Urinary bladder (tissue), 4 donors: ENCODE measurements at places on chromosomes 12 and 14.

DNA sequence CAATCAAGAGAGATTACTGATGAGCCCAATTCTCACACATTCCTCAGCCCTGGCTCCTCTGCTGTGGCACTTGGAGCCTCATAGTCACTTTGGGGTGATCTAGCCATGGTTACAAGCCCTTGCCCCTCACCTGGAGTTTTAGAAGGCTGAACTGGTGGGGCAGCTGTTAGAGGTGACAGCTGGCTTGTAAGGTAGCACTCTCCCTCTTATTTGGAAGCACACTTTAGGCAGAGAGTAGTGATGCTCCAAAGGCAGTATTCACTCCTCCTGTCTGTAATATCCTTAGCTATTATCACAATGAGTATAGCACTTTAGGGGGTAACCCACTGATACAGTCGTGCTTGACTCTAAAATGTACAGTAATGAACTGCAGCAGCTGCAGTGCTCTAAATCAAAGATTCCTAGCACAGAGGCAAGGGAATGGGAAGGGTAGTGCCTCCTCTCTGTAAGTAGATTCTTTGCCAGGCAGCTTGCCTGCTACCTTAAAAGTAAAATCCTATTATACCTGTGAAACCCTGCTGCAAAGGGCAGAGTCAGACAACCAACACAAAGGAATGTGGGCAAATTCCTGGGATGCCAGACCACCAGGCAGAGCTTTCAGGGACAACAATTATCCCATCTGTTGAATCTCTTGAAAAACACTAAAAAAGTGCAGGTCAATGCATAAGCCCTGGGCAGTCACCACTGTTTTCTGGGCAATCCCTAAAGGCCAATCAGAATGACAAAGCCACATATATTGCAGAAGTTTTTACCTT lies 336.3 kb downstream of the NOVA1 start:
- no peak for DNase-seq

DNA sequence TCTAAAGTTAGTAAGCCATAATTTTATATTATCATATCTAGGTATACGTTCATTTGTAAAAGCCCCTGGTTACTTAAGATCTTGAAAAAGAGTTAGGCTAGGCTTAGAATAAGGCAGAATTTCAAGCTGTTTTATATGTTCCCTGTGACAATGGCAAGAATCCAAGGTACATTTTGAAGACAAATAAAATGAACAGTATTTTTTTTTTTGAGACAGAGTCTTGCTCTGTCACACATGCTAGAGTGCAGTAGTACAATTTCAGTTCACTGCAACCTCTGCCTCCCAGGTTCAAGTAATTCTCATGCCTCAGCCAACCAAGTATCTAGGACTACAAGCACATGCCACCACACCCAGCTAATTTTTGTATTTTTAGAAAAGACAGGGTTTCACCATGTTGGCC lies 139.2 kb downstream of the DUSP6 start:
- no peak for DNase-seq

- DNase-seq = no peak
These were observed 12.3 kb downstream of the CDK17 start for GRCh38 chr12:96387981-96388380.

DNA sequence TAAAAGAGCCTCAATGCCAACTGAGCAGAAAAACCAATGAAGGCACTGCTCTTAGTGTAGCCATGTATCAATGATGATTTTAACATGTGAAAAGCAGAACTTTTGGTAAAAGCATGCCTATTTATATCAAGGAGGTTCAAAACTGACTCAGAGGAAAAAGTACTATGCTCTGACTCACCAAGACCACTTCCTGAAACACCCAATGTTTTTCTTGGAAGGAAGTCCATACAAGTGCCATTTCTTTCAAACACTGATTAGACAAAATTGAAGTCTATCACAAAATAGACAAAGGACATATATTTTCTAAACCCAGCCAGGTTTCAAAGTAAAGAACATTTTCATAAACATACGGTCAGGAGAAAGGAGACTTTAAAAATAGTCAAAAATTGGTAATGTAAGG lies 88.6 kb downstream of the EPS8 start:
- DNase-seq = no peak

DNA sequence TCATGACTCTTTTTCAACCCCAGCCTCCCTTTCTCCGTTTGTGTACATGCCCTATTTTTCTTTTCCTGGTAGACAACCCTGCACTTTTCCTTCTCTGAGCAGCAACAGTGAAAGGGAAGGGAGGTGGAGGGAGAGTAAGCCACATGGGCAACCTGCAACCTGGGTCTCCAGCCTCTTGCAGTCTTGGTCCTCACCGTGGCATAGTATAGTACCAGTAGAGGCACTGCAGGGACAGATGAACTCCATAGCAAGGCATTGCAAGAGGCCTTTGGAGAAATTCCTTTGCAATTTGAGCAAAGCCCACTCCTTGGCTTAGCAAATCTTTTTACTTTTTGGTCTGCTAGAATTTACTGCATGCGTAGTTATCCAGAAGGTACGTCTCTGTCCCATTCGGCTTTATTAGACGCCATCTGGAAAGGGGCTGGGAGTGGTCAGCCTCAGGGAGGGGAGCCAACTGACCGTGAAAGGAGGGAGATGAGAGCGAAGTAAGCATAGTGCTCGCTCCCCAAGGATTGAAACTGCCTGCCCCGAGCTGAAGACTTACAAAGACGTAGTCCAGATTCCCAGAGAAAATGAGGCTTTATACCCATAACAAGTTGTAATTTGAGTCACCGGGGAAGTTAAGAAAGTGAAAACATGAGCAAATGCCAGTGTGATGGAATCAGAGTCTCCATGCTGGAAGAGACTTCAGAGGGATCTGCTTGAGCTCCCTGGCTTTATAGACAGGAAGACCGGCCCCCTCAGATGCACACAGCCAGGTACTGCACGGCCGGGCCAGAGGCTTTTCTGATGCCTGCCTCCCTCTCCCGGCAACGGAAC lies 332.0 kb downstream of the CACNA1C start:
- DNase-seq = peak; percentile 48

- no peak for DNase-seq
These were observed 8.8 kb downstream of the EIF2B2 start for GRCh38 chr14:75011356-75011994.

DNA sequence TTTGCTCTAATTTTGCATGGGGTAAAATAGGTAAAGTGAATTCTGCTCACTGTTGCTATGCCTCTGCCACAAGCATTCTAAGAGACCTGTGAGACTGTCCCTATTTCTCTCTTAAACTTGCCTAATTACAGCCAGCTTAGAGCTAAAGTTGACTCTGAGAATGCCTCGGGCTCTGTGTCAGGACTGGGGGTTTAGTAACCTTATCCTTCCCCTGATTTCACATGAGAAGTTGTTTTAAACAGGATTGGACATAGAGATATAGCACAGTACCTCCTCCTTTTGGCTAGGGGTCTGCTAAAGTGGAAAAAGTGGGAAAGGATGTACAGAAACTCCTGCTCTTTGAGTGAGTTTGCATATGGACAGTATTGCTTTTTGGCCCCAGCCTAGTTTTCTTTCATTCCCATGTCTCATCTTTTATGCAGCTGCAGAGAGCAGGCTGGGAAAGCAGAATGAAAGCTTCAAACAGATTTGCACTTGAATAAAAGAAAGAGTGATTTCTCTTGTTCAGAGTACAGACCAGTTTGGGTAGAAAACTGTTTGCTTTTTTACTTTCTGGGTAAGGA lies 122.0 kb downstream of the RAD51B start:
- DNase-seq = peak; percentile 74

- no peak for DNase-seq
These were observed 272.7 kb upstream of the DIO3 start for GRCh38 chr14:101288436-101289229.

- no peak for DNase-seq
These were observed 24.3 kb downstream of the GPRC5A start for GRCh38 chr12:12915656-12916055.

DNA sequence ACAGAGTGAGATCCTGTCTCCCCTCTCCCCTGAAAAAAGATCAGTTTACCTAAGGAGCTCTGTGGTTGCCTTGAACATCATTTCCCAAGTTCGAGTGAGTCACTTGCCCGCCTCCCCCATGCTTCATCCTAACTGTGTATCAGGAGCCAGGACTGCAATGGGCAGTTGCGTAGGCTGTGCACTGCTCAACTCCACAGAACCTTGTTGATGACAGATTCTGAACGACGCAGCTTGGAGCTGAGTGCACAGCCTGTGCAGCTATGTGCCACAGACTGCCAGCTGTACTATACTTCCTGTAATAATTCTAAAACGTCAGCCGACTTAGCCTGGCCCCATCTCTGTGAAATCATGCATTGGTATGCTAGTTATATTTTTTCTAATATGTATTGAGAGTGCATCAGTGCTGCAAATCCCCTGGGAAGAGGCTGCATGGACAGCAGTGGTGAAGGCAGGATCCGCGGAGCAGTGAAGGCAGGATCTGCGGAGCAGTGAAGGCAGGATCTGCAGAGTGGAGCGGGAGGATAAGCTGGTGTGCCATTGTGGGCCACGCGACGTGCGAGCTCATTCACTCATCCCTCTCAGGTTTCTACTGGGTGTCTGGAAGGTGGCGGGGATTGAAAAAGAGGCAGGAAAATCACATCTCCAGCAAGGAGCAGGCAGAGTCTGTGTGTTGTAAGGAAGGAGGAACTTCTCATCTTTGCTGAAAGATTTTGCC lies 80.8 kb downstream of the GALNT9 start:
- no peak for DNase-seq

DNA sequence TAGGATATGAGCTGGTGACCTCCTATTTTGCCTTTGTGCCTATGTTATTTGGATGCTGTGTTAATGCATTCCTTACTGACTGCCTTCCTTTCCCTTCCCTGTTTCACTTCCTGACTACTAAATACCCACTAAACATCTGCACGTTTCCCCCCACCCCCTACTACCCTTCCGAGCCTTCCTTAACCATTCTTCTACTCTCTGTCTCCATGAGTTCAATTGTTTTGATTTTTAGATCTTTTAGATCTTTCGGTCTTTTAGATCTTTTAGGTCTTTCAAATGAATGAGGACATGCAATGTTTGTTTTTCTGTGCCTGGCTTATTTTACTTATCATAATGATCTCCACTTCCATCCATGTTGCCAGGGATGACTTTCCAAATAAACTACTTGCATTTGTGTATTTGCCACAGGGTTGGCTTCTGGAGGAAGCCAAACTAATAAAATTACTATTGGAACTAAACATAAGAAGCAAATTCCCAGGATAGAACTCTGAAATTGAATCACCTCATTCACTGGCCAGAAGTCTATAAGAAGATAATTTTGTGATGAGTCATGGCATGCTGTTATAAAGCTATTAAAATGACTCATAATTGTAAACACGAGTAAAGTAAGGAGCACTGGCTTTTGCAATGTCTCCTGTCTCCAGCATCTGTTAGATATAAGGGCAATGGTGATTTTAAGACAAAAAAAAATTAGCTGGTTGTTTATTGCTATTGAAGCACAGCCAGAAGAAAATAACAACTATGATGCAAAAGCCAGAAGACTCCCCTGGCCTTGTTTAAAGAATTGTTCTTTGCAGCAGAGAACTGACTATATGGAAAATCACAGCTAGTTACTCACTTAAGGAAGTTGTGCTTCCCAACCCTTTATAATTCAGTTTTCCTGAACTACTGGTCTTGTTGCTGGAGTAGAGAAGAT lies 586.3 kb downstream of the LRFN5 start:
- peak; percentile 59 for DNase-seq

DNA sequence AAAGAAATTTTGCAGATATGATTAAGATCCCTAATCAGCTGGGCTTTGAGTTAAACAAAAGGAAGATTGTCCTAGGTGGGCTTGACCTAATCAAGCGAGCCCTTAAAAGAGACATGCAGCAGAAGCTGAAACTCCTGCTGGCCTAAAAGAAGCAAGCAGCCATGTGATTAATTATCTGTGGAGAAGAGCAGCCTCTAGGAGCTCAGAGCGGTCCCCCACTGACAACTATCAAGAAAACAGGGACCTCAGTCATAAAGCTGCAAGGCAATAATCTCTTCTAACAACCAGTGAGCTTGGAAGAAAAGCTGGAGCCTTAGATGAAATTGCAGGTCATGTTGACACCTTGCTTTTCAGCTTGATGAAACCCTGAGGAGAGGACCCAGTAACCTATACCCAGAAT lies 288.9 kb upstream of the CLEC14A start:
- DNase-seq = no peak

DNA sequence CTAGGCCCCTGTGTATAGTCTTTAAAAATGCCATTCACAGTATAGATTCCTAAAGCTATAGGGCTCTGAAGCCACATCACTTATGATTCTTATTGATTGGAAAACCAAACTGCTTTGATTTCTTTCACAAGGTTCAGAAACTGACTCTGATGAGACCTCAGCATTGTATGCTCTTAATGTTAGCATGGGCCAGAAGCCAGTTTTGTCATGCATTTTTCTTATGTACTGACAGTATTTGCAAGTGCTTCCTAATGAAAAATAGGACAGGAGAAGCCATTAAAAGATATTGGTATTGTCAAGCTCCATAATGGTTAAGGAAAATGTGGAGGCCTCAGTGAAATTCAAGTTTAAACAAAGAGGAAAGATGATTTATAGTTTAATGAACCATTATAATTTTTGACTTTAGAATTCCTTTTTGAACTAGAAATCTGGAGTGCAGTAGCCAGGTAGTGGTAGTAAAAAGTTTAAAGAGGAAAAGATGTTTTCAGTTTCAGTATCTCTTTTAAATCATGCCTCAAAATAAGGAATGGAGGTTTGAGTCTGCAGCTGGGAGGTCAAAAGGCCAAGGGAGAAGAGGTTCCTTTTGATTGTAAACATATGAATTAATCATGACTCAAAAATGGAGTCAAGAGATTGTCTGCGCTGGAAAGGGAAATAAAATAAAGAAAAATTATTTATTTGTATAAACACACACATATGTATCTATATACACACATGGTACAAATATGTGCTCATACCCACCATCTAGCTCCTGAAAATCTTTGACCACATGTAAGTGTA lies 388.1 kb upstream of the PRICKLE1 start:
- DNase-seq = no peak
